NT2/D1 (cell line): ENCODE measurements at places on chromosomes 2 and 18.
A peak's percentile ranks its signal among the peaks of the same experiment; 100 is the strongest.

DNA sequence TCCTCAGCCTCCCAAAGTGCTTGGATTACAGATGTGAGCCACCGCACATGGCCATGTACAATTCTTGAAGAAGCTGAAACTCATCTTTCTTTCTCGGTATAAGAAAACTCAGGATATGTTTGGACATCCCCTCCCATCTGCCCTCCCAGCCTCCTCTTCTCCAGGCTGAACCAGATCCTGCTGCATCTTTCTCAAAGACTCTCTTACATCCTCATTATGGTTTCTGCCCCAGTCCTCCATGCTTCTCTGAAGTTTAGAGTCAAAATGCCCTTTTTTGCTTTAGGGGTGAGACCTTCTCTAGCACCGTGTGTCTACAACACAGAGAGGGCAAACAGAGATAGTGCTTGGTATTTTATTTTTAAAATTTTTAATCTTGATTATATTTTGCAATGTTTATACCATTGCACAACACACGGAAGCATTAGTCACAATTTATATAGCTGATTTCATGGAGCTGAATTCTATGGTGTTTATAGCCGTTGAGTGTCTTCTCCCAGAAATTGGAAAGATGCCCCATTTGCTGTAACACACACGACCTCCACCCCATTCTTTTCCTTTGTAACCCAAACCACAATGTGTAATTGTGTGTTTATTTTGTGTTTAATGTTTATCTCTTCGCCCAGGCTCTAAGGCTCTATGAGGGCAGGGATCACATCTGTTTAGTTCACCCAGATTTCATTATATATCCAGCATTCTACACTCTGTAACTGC is 206.0 kb upstream of the TNP1 start:
- no peak for DNase-seq

DNA sequence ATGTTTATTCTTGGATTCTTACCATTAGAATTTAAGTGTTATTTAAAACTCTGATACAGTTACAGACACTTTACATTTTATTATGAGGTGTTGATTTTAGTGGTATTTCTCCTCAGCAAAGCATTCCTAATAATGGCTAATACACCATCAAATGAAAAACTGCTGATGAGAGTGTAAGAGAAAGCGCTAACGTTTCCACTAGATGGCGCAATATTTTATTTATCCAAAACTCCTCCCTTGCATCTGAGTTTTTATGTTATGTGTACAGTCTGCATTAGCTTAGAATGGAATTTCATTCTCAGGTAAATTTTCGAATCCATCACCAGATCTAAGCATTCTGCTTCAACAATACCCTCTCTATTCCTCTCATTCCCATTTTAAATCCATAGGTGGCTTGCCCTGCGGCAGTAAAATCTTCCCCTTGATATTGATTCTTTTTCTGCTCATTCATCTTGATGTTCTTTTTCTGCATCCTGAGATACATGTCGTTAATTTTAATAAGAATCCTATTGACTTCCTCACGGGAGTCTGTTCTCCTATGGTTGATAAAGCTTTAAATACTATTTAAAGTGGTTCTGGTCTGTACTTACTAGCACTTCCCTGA is 53.9 kb downstream of the PRKRA start:
- no peak for DNase-seq

DNA sequence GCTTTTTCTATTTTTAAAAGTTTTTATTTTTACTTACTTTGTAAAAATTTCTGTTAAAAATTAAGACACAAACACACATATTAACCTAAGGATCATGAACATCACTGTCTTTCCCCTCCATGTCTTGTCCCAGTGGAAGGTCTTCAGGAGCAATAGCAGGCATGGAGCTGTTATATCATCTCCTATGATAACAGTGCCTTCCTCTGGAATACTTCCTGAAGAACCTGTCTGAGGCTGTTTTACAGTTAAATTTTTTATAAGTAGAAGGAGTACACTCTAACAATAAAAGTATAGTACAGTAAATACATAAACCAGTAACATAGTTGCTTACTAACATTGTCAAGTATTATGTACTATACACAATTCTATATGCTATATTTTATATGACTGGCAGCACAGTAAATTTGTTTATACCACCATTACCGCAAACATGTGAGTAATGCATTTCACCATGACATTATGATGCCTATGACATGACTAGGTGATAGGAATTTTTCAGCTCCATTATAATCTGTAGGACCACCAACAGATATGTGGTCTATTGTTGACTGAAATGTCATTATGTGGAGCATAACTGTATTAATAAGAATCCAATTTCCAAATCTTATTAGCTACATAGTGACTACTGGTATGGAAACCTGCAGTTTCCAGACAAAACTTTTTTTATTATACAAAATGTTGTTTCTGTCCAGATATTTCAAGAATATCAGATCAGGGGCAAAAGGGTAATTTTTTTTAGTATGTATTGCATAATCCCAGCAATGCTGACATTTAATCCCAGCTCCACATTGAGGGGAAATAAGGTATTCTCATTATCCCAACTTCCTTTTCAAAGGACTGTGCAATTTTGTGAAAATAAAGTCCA is 337.2 kb upstream of the SLC39A10 start:
- no peak for DNase-seq

GRCh38 chr2:69375494-69376353 is 11.3 kb downstream of the GFPT1 start:
- peak; percentile 18 for DNase-seq

GRCh38 chr18:79203017-79203605 is 133.9 kb downstream of the ATP9B start:
- DNase-seq, result no peak
